ENCODE measurements at places on chromosomes 13 and 19.

GRCh38 chr13:32881074-32881776 lies 135.0 kb upstream of the KL start:
- no peak for DNase-seq

DNA sequence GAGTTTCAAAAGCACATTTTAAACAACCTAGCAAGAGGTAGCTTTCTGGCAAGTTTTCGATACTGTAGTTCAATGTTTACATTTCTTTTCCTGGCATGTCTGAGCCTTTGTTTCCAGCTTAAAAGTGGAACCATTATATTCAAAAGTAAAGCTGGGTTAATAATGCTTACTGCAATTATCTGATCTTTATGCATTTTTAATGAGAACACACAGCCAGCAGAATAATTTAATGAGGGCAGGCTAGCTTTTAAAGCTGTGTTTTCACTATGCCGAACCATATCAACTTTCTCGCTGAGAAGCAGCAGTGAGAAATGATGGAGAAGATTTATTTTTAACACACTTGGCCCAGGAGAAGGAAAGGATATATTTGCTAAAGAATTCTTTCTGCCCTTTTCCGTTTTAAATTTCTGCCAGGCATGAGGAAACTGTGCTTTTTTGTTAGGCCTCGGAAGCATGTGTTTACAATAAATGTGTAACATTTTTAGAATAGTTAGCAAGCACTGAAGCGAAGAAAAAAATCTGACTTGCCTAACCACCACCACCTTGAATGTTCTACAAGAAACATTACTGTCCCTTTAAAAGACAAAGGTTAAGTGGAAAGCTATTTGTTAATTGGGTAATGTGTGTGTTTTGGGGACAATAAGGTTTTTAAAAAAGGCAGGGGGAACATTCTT lies 1.0 kb downstream of the MBNL2 start:
- DNase-seq = no peak

DNA sequence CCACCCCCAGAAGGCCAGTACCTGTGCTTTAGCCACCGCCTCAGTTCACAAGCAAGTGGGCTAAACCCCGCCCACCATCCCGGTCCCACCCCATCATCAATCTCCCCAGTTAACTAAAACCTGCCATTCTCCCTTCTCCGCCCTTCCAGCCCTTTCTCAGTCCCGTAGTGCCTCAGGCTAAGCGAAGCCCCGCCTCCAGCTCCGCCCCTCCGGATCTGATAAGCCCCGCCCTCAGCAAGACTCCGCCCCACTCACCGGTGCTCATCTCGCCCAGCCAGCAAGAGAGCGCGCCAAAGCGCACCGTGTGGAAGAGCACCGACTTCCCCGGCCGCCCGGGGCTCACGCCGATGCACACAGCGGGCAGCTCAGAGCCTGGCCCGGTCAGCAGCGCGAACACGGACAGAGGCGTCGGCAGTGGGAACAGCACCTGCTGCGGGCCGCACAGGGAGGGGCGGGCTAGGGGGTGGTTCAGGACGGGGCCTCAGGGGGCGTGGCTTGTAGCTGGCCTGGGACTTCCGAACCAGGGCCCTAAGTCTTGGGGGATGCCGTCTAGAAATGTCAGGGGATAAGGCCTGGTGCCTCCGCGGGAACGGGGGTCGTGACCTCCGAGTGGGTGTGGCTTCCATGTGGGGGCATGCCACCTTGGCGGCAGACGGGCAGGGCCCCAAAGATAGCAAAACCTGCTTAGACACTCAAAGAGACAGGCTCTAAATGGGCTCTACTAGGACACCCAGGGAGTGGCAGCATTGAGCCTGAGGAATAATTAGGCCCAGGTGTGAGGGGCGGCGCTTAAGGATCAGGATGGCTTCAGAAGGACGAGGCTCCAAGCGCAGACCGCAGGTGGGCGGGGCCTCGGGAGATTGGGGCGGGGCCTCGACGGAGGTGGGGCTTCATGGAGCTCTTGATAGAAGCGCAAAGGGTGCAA lies 21.4 kb downstream of the MAP4K1 start:
- no peak for DNase-seq

DNA sequence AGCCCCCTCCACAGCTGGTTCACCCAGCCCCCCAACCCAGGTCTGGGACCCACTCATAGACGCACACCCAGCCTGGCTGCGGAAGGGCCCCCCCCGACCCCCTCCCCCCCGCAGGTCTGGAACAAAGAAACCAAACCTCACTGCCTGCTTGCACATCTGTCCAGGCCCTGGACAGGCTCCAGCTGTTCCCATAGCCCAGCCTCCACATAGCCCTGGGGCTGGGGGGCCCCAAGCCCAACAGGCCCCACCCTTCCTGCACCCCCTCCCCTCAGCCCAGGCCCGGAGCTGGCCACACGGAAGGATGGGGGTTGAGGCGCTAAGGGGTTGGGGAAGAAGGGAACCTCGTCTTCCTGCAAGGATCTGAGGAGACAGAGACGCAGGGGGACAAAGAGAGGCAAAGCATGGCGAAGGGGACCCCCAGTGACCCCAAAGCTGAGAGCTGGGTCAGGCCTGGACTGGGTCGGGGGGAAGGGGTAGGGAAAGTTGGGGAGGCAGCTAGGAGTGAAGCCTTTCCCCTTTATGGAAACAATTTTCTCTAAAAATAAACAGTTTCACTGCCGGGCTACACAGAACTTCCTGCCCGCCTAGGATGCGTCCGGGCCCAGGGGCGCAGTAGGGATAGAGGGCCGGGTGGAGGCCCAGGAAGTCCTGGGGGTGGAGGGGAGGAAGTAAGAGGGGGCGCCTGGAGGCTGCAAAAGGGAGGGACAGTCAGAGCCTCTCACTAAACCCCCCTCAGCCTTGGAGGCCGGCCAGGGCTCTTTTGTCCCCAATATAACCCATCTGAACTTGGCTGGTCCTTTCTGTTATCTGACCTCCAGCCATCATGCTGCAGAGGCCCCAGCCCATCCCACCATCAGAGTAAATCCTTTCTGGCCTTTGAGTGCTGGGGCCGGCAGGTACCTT lies 2.4 kb downstream of the KANK2 start:
- DNase-seq = no peak

- no peak for DNase-seq
Measured at GRCh38 chr13:39506559-39507390, 96.2 kb downstream of the LHFPL6 start.

DNA sequence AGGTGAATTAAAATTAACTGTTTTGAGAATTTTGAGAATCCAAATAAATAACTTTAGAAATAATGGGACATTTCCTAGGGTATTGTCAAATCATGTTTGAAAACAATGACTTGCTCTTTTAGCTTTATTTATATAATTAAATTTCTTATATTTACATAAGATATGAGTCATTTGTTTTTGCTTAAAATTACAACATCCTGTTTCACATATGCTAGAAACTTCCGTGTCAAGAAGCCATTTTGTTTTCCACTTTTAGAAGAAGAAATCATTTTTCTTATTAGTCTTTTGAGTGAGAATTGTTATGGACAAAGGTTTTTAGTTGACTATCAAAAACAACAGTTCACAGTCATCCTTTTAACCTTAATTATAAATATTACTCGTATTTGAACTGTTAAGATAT lies 48.2 kb downstream of the DPY19L3 start:
- DNase-seq = no peak

GRCh38 chr19:30116984-30117555 lies 175.0 kb downstream of the URI1 start:
- no peak for DNase-seq

GRCh38 chr19:23823952-23824389 lies 65.3 kb upstream of the ZNF681 start:
- no peak for DNase-seq
